Tibial nerve (tissue), 4 donors: ENCODE measurements at places on chromosomes 1 and 21.

DNA sequence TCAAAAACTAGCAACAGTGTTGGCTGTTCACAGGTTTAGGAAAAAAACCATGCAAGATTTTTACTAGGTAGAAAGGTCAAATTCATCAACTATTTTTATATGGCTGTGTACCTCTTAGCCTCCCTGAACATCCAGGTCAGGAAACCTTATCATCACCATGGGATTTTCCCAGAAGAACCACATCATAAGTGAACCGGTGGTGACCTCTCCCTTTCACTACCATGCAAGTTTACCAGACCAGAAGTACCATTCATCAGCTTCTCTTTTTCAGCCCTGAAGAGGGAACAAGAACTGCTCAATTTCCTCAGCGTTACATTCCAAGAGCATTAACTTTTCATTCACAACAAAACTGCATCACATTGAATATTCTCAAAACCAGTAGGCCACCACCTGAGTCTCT, 5.9 kb downstream of the SSBP3 start:
- DNase-seq: no peak

DNA sequence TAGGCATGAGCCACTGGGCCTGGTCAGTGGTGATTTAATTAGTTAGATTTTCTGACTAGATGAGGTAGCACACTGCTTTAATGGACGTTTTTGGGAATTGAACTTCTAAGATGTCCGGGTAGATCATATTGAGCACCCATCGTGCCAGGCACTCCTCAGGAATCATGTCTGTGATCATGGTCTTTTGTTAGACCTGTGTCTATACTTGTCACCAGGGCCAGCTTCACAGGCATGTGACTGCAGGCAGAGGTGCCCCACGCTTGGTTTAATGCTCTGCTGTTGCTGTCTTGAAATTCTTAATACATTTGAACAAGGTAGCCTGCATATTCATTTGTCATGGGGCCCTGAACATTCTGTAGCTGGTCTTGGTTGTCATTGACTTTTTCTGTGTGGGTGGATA, 19.6 kb downstream of the UBE4B start:
- DNase-seq: no peak

- DNase-seq: peak; percentile 33
These were observed 31.0 kb downstream of the TNNT2 start for GRCh38 chr1:201346337-201346939.

DNA sequence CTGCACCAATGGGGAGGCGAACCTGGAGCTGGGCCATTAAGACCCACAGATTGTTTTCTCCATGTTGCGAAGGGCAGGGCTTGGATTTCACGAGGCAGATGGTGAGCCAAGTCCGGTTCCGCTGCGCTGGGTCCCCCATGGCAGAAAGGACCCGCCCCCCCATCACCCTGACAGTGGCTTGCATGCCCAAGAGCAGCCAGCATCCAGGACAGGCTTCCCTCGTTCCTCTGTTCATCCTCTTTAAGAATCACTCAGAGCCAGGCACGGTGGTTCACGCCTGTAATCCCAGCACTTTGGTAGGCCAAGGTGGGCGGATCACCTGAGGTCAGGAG, 15.8 kb upstream of the NPHP4 start:
- DNase-seq: no peak

GRCh38 chr1:157112186-157112867, 12.7 kb upstream of the ETV3L start:
- DNase-seq: no peak

DNA sequence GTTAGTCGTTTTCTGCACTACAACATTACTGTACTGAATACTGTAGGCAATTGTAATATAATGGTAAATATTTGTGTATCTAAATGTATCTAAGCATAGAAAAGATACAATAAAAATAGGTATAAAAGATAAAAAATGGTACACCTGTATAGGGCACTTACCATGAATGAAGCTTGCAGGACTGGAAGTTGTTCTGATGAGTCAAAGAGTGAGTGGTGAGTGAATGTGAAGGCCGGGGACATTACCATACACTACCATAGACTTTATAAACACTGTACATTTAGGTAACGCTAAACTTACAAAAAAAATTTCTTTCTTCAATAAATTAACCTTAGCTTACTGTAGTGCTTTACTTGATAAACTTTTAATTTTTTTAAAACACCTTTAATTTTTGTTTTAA, 13.5 kb downstream of the OSBPL9 start:
- no peak for DNase-seq

DNA sequence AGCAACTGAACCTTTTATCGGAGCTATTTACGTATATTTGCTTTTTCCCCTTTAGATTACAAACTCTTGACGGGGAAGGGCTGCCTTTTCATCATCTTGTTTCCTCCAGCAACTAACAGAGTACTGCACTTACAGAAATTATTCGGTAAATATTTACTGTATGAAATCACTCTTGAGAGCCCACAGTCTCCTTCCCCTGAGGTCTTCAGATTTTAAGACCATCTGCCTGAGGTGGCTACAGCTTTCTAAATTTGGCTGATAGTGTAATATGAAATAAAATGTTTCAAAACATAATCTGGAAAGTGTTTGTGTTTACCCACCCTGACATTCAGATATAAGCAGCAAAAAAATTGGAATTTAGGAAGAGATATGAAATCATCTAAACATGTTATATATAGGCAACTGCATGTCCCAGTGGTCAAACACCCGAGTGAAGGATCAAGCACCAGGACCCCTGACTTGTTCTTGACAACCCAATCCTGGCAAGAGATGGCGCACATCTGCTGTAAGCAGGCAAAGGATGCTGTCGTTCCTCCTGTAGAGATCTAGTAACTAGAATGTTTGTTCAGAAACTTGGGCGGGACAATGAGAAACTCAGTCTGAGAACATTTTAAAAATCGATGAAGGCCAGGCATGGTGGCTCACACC, 60.9 kb downstream of the SIPA1L2 start:
- no peak for DNase-seq

DNA sequence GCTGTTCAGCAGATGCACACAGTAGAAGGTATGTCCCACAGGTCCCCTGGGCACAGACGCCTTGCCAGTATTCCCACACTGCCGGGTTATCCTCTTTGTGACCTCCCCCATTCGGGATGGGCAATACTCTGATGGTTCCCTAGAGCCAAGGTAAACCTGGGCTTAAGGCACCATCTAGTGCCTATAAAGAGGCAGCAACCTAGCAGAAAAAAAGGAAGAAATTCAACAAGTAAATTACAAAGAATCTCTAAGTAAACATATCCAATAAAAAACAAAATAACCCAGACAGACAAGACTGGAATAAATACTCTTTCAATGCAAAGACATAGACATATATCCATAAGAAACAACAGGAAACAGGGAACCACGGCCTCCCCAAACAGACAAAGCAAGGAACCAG, 39.4 kb downstream of the HSF2BP start:
- no peak for DNase-seq

- no peak for DNase-seq
These were observed 6.0 kb downstream of the CCDC24 start for GRCh38 chr1:43997295-43997999.

DNA sequence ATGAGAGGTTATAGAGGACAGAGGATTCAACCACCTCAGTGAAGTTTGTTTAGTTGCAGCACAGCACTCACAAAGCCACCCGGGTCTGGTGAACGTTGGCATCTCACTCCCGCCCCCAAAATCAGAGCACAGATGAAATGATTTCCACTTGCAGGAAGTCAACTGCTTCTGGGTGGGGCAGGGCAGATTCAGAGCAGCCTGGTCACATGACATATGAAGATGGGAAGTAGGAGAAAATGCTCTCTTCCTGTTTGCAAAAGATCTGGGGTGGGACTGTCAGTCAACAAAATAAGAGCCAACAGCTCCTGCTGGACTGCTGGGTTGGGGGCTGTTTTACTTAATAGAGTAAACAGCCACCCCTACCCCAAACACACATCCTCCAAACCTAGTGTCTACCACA, 43.2 kb downstream of the LRRC71 start:
- DNase-seq: no peak

DNA sequence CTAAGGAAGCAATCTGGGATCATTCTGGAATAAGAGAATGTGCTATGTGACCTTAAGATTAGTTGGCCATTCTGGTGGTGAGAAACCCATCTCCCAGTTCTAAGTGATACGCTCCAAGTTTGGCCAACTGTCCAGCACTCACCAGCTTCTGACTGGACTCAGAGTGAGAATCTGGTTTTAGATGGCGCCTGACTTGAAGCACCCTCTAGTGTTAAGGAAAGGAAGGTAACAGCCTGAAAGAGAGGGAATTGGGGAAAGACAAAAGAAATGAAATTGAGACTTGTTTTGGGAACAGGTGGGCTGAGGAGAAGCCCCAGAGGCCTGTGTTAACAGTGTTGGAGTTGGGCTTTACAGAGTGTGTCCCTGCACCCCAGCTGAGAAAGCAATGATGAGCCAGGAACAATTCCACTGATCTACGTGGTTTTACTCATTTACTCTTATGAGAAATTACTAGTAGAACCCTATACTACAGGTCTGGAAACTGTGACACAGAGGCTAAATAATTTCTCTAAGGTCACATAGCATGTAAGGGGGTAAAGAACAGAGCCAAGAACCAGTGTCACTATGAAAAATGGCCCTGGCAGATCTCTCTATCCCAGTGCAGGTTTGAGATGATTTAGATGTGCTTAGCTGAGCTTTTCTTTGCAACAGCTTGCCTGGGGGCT, 9.3 kb upstream of the FCAMR start:
- no peak for DNase-seq

DNA sequence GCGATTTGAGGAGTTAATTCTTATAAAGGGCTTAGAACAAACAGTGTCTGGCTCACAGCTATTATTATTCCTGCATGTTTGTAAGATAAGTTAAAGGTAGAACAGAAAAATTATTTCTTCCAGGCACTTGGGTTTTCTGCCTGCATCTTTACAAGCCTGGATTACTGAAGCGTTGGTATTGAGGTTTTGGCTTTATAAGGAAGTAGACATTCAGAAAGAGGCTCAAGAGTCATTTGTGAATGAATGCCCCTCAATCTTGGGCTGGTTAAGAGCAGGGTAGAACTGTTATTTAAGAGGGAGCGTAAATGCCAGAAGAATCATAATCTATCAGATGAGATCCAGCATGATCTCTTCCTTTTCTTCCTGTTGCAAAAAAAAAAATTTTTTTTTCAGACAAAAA, 77.3 kb upstream of the ARID1A start:
- no peak for DNase-seq

DNA sequence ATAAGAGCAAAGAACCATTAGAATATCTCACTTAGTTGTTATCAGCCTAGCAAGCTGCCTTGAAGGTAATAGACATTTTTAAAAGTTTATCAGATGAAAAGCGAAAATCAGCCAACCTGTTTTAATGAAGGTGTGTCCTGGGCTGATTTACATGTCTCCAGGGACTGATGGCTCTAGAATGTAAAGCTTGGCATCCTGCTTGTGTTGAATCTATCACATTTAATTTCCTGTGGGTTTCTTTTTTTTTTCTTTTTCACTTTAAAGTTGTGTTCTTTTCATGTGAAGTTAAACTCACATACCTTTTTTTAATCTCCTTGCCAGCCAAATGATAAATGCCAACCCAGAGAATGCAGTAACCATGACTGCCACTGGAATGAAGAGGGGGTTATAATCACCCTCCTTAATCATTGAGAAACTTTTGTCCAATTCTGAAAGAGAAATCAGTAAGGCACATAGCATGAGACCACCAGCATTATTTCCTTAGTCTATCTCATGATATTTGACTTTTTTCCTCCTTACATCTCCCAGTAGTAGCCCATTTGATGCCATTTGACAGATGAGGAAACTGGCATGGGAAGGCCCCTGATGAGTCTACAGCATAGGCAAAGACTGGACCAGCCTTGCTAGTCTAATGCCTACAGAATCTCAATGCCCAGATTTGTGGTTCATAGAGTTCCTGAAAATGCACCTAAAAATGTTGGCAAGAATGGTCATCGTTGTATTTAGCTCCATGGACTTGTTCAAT, 10.0 kb downstream of the SELL start:
- DNase-seq: no peak
